ENCODE measurements at places on chromosomes 16 and 17. TPM values are rescaled to one million over a fixed set of nuclear protein-coding genes. Genes with fewer than 3 reads are reported as not detected.

DNA sequence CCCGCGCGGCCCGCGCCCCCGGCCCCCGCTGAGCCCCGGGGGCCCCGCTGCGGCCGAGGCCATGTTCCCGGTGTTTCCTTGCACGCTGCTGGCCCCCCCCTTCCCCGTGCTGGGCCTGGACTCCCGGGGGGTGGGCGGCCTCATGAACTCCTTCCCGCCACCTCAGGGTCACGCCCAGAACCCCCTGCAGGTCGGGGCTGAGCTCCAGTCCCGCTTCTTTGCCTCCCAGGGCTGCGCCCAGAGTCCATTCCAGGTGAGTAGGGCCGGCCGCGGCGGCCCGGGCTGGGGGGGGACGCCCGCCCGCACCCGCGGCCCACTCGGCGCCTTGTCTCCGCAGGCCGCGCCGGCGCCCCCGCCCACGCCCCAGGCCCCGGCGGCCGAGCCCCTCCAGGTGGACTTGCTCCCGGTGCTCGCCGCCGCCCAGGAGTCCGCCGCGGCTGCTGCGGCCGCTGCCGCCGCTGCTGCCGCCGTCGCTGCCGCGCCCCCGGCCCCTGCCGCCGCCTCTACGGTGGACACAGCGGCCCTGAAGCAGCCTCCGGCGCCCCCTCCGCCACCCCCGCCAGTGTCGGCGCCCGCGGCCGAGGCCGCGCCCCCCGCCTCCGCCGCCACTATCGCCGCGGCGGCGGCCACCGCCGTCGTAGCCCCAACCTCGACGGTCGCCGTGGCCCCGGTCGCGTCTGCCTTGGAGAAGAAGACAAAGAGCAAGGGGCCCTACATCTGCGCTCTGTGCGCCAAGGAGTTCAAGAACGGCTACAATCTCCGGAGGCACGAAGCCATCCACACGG lies 504 bp downstream of the MAZ start:
- H3K4me3 ChIP-seq: peak overlapping the region; percentile 88
- H3K27me3 ChIP-seq: no peaks in the 10 kb centered on the region
- H3K4me1 ChIP-seq: peaks cover 50% of the 10 kb centered on the region
- H3K36me3 ChIP-seq: peaks cover 19% of the 10 kb centered on the region
- peak; percentile 68 for DNase-seq
- H3K27ac ChIP-seq: no peak overlapping the region

Gene TBC1D3D
- total RNA-seq: 0.44 TPM

- H3K27ac ChIP-seq: no peak overlapping the region
- H3K4me1 ChIP-seq: peaks cover 27% of the 10 kb centered on the region
- H3K36me3 ChIP-seq: no peaks in the 10 kb centered on the region
- no peaks in the 10 kb centered on the region for H3K27me3 ChIP-seq
- no peak overlapping the region for H3K4me3 ChIP-seq
Observed at GRCh38 chr17:56313201-56313600, 159.9 kb downstream of the ANKFN1 start.

GRCh38 chr16:82685526-82685925 lies 58.8 kb downstream of the CDH13 start:
- H3K4me3 ChIP-seq: no peak overlapping the region
- no peak for DNase-seq
- no peaks in the 10 kb centered on the region for H3K27me3 ChIP-seq

DNA sequence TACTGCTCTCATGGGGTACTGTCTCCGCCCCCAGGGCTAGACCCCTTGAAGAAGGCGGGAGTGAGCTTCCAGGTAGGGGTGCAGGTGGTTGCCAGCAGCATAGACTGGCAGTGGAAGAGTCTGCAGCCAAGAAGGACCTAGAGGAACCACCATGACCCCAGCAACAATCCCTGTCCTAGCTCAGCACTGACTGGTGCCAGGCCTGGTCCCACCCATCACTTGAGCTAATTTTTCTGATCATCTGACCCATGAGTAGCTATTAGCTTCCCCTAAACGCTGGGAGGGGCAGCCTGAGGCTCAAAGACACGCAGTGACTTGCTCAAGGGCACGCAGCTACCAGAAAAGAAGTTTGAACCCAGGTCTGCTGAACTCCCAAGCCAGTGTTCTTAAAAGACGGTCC lies 945 bp downstream of the PRM3 start:
- no peaks in the 10 kb centered on the region for H3K27me3 ChIP-seq
- H3K4me1 ChIP-seq: peaks cover 9% of the 10 kb centered on the region
- H3K27ac ChIP-seq: no peak overlapping the region
- H3K36me3 ChIP-seq: no peaks in the 10 kb centered on the region

Gene CCL22
- 0.60 TPM for total RNA-seq

- no peak overlapping the region for H3K4me3 ChIP-seq
- no peak for DNase-seq
- H3K4me1 ChIP-seq: no peaks in the 10 kb centered on the region
- peaks cover 10% of the 10 kb centered on the region for H3K36me3 ChIP-seq
Observed at GRCh38 chr17:3590768-3591167, 18.4 kb downstream of the TRPV1 start.

DNA sequence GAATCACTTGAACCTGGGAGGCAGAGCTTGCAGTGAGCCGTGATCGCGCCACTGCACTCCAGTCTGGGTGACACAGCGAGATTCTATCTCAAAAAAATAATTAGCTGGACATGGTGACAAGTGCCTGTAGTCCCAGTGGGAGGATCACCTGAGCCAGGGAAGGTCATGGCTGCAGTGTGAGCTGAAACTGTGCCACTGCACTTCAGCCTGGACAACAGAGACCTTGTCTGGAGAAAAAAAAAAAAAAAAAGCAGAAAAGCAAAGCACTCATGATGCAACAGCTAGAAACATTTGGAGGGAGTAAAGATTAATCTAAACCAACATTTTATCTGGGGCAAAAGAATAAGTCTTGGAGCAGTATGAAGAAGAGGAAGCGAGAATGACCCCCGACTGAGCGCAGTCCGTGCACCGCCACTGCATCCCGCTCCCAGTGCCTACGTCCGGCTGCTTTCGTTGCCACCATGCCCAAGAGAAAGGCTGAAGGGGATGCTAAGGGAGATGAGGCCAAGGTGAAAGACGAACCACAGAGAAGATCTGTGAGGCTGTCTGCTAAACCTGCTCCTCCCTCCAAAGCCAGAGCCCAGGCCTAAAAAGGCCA lies 8.2 kb downstream of the PRPSAP1 start:
- no peaks in the 10 kb centered on the region for H3K4me1 ChIP-seq
- DNase-seq: no peak
- H3K4me3 ChIP-seq: no peak overlapping the region
- no peak overlapping the region for H3K27ac ChIP-seq
- peaks cover 45% of the 10 kb centered on the region for H3K36me3 ChIP-seq

Gene MMP25
- total RNA-seq: 41.2 TPM

DNA sequence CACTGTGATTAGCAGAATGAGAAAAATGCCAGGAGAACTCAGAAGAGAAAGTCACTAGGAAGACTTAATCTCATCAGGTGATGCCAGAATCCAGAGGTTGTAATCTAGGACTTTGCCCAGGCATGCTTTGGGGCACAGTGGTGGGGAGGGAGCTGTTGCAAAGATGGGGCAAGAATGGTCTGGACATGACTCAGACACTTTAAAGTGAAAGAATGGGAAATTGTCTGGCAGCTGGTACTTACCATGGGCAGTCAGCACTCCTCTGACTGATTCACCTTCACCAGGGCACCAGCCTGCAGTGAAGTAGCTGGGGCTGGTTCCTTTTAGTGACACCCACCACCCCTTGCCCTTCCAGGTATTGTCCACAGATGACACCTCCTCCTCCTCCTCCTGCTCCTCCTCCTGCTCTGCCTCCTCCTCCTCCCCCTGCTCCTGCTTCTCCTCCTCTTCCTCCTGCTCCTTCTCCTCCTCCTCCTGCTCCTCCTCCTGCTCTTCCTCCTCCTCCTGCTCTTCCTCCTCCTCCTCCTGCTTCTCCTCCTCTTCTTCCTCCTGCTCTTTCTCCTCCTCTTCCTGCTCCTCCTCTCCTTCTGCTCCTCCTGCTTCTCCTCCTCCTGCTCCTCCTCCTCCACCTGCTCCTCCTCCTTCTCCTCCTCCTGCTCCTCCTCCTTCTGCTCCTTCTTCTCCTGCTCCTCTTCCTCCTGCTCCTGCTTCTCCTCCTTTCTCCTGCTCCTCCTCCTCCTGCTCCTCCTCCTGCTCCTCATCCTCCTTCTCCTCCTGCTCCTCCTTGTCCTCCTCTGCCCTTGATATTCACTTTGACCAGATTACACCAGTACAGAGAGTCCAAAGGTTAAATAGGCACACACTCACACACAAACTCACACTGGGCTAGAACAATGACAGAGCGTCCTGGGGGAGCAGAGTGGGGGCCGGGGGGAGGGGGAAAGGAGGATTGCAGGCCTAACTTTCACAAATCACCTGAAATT lies at the start of gene CHD9NB:
Gene CHD9NB (minus strand): TSS at position 379 of the 983 bp plus-strand sequence. CDS start 8,739 bp downstream, outside the sequence.
- H3K27me3 ChIP-seq: peaks cover 10% of the 10 kb centered on the region
- peaks cover 2% of the 10 kb centered on the region for H3K36me3 ChIP-seq
- H3K4me3 ChIP-seq: no peak within 1 kb of the TSS
- H3K4me1 ChIP-seq: peaks cover 30% of the 10 kb centered on the region
- no peak within 1 kb of the TSS for H3K27ac ChIP-seq

GRCh38 chr17:28554565-28554964 lies 2.1 kb upstream of the UNC119 start:
- H3K4me3 ChIP-seq: no peak overlapping the region
- H3K36me3 ChIP-seq: peaks cover 44% of the 10 kb centered on the region
- H3K27ac ChIP-seq: no peak overlapping the region
- no peaks in the 10 kb centered on the region for H3K27me3 ChIP-seq
- H3K4me1 ChIP-seq: peaks cover 14% of the 10 kb centered on the region

- H3K27ac ChIP-seq: no peak overlapping the region
- H3K4me3 ChIP-seq: no peak overlapping the region
- H3K27me3 ChIP-seq: no peaks in the 10 kb centered on the region
- H3K36me3 ChIP-seq: peaks cover 15% of the 10 kb centered on the region
Observed at GRCh38 chr16:75481475-75481874, 13.8 kb downstream of the CHST6 start.

- peak overlapping the region; percentile 41 for H3K4me3 ChIP-seq
- peaks cover 94% of the 10 kb centered on the region for H3K27me3 ChIP-seq
- H3K4me1 ChIP-seq: peaks cover 80% of the 10 kb centered on the region
- DNase-seq: peak; percentile 61
Observed at GRCh38 chr17:77786740-77787505, 171.6 kb upstream of the TNRC6C start.

Gene ACE
- total RNA-seq: 7.0 TPM

GRCh38 chr16:30722443-30722842 lies 23.5 kb downstream of the SRCAP start:
- DNase-seq: no peak
- H3K4me3 ChIP-seq: no peak overlapping the region
- peaks cover 73% of the 10 kb centered on the region for H3K36me3 ChIP-seq
- no peaks in the 10 kb centered on the region for H3K27me3 ChIP-seq

DNA sequence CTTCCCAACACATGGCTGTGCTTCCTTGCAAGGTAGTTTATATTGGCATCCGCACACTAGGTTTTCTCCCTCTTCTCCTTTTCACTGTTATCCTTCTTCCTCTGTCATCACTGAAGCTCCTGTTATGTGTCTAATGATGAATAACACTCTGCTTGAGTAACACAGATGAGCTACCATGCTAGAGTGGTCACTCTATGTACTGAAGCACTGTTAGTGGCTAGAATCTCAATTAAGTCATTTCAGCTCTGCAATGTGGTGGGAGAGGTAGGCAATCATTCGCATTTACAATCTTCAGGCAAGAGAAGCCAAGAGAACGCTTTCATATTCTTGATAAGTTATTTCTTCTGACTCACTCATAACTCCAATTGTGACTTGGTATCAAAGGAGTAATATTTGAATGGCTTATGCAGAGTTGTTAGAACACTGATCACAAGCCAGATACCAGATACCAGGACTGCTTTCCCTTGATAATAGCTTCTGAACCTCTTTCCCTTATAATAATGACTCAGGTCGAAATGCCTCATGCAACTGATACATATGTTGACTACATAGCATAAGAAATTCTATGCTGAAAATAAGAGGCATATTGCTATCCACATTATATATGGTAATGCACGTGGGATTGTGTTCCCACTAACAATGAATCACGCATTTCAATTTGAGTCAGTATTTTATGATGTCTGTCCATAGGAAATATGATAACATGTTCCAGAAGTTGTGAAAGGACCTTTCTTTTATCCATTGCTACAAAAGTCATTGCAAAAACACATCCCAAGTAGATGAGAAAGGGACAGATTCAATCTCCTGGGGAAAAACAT lies 158.0 kb upstream of the HS3ST3A1 start:
- no peaks in the 10 kb centered on the region for H3K4me1 ChIP-seq
- H3K27me3 ChIP-seq: no peaks in the 10 kb centered on the region
- no peaks in the 10 kb centered on the region for H3K36me3 ChIP-seq
- H3K27ac ChIP-seq: no peak overlapping the region
- no peak for DNase-seq

DNA sequence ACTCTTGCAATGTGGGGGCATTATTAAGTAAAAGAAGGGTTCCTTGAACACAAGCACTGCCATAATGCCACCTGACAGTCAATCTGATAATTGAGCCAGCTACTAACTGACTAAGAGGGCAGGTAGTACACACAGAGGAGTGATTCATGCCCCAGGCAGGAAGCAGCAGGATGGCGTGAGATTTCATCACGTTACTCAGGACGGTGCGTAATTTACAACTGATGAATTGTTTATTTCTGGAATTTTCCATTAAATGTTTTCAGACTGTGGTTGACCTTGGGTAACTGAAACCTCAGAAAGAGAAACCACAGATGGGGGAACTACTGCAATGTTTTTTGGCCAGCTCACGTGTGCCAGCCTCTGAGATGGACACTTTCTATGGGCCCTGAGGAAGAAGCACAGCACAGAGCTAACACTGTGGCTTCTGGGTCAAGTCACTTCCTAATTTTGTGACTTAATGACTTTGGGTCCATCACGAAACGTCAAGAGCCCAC lies 46.7 kb downstream of the C17orf67 start:
- no peak for DNase-seq
- H3K27me3 ChIP-seq: peaks cover 2% of the 10 kb centered on the region
- H3K4me1 ChIP-seq: peaks cover 8% of the 10 kb centered on the region
- no peak overlapping the region for H3K27ac ChIP-seq
- H3K36me3 ChIP-seq: peaks cover 2% of the 10 kb centered on the region

DNA sequence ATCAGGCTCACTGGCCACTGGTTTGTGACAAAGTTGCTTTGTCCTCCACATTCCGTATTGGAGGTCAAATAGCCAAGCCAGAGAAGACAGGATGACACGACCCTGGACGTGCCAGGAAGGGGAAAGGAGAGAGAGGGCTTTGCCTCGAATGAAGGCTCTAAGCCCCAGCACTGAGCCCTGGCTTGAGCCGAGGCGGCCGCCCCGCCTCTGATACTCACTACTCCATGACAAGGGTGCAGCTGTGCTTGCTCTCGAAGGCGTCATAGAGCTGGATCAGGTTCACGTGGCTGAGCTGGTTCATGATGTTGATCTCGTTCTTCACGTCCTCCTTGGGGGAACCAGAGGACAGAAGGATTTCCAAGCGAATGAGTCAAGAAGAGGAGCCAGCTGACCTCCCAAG lies 19.3 kb downstream of the MYLK3 start:
- H3K27me3 ChIP-seq: no peaks in the 10 kb centered on the region
- H3K4me3 ChIP-seq: no peak overlapping the region
- H3K4me1 ChIP-seq: no peaks in the 10 kb centered on the region
- DNase-seq: no peak
- peak overlapping the region; percentile 76 for H3K27ac ChIP-seq

- H3K4me1 ChIP-seq: peaks cover 8% of the 10 kb centered on the region
- no peak for DNase-seq
- H3K27me3 ChIP-seq: no peaks in the 10 kb centered on the region
Observed at GRCh38 chr16:49969091-49970030, 55.7 kb upstream of the CNEP1R1 start.
